ENCODE measurements at places on chromosomes 6 and 20.

- DNase-seq = no peak
Measured at GRCh38 chr6:170024940-170025339, 265.9 kb downstream of the DLL1 start.

GRCh38 chr6:48041894-48042293 lies 69.1 kb downstream of the PTCHD4 start:
- DNase-seq = no peak

- DNase-seq = no peak
Measured at GRCh38 chr20:1440024-1440423, 26.6 kb downstream of the NSFL1C start.

GRCh38 chr20:17799575-17800227 lies 99.9 kb downstream of the BANF2 start:
- DNase-seq = no peak

DNA sequence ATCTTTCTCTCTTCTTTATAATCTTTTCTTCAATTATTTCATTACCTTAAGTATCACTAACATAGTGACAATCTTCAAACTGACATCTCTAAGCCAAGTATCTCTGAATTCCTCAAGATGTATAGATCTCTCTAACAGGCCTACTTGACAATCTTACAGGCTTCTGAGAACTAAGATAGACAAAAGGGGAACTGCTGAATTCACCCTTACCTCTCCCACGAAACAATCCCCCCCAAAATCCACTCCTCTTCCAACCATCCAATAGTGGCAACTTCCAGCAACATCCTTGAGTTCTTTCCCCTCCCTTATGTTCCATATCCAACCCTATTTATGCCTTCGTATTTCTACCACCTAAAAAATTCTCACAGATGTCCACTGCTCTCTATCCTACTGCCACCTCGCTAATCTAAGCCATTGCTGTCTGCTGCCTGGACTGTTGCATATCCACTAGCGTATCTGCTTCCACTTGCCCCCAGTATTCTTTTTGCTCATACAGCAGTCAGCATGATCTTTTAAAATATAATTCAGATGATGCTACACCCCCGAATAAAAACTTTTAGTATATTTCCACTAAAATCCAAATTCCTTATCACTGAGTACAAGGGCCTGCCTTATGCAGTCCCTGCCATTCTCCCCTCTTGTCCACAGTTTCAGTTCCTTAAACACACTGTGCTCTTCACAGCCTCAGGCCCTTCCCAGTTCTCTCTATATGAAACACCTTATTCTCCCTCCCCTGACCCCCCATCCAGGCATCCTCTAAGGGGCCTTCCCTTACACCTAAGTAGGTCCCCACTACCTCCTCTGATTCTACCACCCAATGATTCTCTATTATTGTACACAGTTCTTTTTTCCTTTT lies 8.0 kb downstream of the REPS1 start:
- DNase-seq = no peak

- DNase-seq = no peak
Measured at GRCh38 chr6:109001291-109001894, 93.3 kb downstream of the SESN1 start.

- DNase-seq = no peak
Measured at GRCh38 chr6:393391-394221, 2.1 kb downstream of the IRF4 start.

DNA sequence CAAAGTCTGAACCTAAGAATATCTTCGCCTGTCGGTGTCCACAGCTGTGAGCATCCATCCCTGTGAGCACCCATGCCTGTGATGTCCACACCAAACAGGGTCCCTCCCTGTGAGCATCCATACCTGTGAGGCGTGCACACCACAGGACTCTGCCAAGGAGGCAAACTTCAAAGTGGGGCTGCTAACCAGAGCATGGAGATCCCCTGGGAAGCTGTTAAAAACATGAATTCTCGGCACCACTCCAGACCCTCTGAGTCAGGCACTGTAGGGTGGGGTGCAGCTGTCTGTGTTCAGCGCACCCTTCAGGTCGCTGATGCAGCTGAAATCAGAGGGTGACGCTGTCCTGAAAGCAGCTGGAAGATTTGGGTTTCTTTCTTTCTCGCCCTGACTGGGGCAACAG lies 85.4 kb upstream of the NXT1 start:
- no peak for DNase-seq

DNA sequence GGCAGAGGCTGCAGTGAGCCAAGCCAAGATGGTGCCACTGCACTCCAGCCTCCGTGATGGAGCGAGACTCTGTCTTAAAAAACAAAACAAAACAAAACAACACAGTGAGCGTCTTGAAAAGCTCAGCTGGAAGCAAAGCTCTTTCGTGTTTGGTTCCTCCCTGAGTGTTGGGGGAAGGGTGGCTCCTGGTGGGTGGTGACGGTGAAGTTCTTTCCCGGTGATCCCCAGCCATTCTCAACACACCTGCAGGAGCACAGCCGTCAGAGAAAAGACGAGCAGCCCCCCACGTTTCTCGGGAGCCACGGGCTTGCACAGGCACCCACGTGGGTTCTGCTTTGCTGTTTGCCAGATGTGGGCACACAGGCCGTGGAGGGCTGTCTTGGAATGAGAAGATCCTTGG lies 3.2 kb downstream of the BHLHE23 start:
- DNase-seq = peak; percentile 32
